ENCODE measurements at places on chromosomes 1 and 21.
A peak's percentile ranks its signal among the peaks of the same experiment; 100 is the strongest.

DNA sequence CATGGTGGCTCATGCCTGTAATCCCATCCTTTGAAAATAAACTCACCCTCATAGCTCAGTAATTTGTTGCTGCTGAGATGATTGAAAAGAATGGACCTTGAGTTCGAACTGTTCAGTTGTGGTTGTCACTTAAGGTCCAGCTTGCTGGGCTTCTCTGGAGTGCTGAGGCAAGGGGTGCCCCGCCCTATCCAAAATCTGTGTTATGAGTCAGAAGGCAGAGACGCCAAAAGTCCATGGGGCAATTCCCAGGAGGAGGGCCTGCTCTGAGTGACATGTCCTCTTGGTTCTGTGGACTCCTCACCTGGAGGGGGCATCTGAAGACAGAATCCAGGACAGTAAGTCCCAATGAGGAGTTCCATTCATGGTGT lies 64.8 kb downstream of the MYOM3 start:
- no peak for DNase-seq
- H3K27ac ChIP-seq, result peak overlapping the region; percentile 50
- peaks cover 32% of the 10 kb centered on the region for H3K4me1 ChIP-seq
- no peak overlapping the region for H3K4me3 ChIP-seq
- no peaks in the 10 kb centered on the region for H3K27me3 ChIP-seq

DNA sequence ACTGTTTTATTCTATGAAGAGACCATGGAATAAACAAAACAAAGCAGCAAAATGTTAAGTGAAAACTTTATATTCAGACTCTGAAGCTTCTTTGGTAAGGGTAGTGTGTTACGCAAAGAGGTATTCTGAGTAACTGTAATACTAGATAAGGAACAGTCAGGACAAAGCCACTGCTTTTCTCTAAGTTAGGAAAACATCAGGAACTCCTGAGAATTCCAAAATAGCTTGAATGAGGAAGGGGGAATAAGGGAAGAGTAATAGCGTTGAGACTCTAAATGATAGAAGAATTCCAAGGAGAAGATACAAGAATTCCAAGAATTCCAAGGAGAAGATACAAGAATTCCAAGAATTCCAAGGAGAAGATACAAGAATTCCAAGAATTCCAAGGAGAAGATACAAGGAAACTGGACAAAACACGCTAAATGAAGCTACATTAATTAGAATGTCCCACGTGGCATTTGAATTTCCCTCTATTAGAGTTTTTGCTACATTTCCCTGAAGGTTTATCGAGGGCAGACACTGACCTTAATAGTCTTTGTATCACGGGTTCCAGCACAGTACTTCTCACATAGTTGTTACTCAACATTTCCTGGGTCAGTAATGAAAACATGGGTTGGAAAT lies 71.5 kb downstream of the SMYD3 start:
- H3K4me1 ChIP-seq, result peaks cover 18% of the 10 kb centered on the region
- DNase-seq, result no peak
- H3K4me3 ChIP-seq, result no peak overlapping the region
- no peaks in the 10 kb centered on the region for H3K27me3 ChIP-seq

GRCh38 chr1:180278194-180278515 lies 48.1 kb downstream of the LHX4 start:
- peaks cover 28% of the 10 kb centered on the region for H3K36me3 ChIP-seq
- no peak for DNase-seq
- H3K27me3 ChIP-seq, result no peaks in the 10 kb centered on the region
- H3K4me1 ChIP-seq, result peaks cover 34% of the 10 kb centered on the region

DNA sequence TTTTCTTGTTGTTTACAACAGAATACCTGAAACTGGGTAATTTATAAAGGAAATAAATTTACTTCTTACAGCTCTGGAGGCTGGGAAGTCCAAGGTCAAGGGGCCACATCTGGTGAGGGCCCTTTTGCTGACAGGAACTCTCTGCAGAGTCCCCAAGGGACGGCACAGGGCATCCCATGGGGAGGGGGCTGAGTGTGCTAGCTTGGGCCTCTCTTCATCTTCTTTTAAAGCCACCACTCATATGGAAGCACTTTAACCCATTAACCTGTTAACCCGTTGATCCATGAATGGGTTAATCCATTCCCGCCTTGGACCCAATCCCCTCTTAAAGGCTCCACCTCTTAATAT lies 76.3 kb downstream of the OBSCN start:
- H3K4me3 ChIP-seq, result no peak overlapping the region
- no peak for DNase-seq
- H3K36me3 ChIP-seq, result peaks cover 12% of the 10 kb centered on the region
- H3K27ac ChIP-seq, result no peak overlapping the region
- no peaks in the 10 kb centered on the region for H3K27me3 ChIP-seq

DNA sequence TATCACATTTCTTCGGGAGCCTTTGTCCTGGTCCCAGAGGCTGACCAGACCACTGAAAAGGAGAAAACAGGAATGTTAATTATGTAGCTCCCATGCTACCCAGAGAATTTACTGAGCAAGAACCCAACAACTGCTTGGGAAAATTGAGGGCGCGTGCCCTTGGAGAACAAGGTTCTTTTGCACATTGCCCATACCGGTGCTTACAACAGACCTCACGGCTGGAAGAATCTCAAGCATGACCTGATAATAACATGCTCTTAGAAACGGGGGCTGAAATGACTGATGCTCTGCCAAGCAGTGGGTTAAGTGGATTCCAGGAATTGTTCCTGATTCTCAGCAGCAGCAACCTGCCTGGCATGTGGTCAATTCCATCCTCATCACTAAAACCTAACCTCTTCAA lies 49.3 kb upstream of the AJAP1 start:
- no peaks in the 10 kb centered on the region for H3K36me3 ChIP-seq
- no peak overlapping the region for H3K27ac ChIP-seq
- H3K27me3 ChIP-seq, result peaks cover 41% of the 10 kb centered on the region
- no peak overlapping the region for H3K4me3 ChIP-seq

GRCh38 chr1:235873045-235873444 lies 6.3 kb upstream of the LYST start:
- peaks cover 58% of the 10 kb centered on the region for H3K27me3 ChIP-seq
- H3K36me3 ChIP-seq, result no peaks in the 10 kb centered on the region
- H3K4me1 ChIP-seq, result no peaks in the 10 kb centered on the region
- DNase-seq, result no peak
- H3K27ac ChIP-seq, result no peak overlapping the region

Measured in mesothelial cell of epicardium (in vitro differentiated cells).